ENCODE measurements at places on chromosomes 2 and 18. TPM values are rescaled to one million over a fixed set of nuclear protein-coding genes. Genes with fewer than 3 reads are reported as not detected.

GRCh38 chr2:225670111-225670974 lies 270.8 kb downstream of the NYAP2 start:
- H3K4me3 ChIP-seq, result no peak overlapping the region
- no peaks in the 10 kb centered on the region for H3K4me1 ChIP-seq
- H3K27me3 ChIP-seq, result no peaks in the 10 kb centered on the region
- H3K36me3 ChIP-seq, result no peaks in the 10 kb centered on the region
- H3K27ac ChIP-seq, result no peak overlapping the region

DNA sequence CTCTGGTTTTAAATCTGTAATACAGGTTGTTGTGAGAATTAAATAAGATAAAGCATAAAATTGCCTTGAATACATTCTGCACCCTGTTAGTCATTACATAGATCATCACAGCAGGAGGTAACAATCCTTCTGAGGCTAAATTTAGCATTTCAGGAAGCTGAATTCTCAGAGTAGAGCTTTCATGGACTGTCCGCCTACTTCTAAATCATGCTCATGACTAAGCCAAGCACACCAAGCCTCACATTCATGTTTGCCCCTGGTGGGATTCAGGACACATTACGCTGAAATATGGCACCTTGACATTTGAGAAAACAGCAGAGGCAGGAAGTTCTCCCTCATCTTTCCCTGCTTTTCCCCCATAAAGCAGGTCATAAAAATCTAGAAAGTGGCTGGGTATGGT lies 16.6 kb upstream of the PIK3C3 start:
- H3K27me3 ChIP-seq, result peaks cover 11% of the 10 kb centered on the region
- H3K27ac ChIP-seq, result no peak overlapping the region
- H3K4me1 ChIP-seq, result no peaks in the 10 kb centered on the region
- H3K4me3 ChIP-seq, result no peak overlapping the region
- no peak for DNase-seq

GRCh38 chr18:61400716-61401115 lies 67.5 kb downstream of the CDH20 start:
- H3K36me3 ChIP-seq, result no peaks in the 10 kb centered on the region
- H3K27me3 ChIP-seq, result no peaks in the 10 kb centered on the region
- no peaks in the 10 kb centered on the region for H3K4me1 ChIP-seq
- H3K27ac ChIP-seq, result no peak overlapping the region
- no peak overlapping the region for H3K4me3 ChIP-seq

- no peaks in the 10 kb centered on the region for H3K4me1 ChIP-seq
- H3K27me3 ChIP-seq, result no peaks in the 10 kb centered on the region
- DNase-seq, result no peak
- no peak overlapping the region for H3K27ac ChIP-seq
Measured at GRCh38 chr2:227234429-227234828, 70.0 kb downstream of the COL4A3 start.

ITPRIPL1 gene
- total RNA-seq, result 0.47 TPM

CAVIN2 gene
- 93.9 TPM for total RNA-seq

CCL20 gene
- not detected for total RNA-seq
